ENCODE measurements at places on chromosomes 16 and 17.

DNA sequence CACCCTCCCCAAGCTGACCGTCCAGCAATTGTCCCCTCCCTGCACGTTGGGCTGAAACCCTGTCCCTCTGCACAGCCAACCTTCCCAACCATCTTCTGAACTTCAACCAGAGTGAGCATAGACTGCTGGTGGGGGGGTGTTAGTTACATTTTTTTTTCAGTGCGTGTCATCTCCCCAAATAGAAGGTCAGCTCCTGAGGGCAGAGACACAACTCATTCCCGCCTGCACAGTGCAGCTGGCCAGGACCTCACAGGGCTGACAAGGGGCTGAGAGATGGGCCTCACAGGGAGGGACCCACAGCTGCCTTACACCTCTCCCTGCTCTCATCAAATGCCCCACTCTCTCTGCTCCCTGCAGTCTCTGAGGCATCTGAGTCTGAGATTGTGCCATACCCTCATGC, 8.4 kb downstream of the SRL start:
- no peak for DNase-seq

DNA sequence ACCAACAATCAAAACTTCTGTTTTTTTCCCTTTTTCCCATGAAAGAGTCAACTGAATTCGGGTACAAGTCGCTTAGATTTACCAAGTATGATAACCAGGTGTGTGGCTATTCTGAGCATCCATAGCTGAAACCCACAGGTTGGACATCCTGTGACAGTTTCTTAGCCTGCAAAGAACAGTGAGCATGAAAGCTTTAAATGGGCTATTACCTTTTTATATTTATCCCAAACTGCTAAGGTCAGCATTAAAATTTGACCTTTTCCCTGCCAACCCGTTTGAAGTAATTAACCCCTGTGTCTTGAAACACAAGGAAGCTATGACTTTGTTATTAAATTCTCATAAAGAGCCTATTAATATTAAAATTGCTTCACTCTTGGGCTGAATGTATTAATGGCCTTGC, 1065.0 kb upstream of the RBFOX1 start:
- no peak for DNase-seq

DNA sequence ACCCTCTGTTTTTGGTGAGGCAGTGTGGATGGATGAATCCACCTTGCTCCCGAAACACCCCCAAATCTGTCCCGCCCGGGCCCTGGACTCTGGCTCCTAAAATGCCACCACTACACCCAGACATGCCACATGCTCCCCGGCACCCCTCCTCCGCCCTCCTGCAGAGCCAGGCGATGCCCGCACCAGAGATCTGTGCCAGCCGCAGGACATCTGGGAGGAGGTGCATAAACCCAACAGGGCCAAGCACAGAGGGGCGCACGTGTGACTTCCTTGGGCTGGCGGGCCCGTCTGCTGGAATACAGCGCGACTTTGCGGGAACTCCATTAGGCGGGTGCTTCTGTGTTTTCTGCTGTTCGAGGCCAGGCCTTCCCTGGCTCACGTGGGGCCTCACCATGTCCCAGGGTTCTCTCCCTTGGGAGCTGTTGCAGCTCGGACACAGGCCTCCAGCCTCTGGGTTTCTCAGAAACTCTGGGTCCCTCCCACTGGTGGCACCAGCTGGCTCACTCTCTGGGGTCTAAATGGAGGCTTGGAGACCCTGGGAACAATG, 14.1 kb upstream of the ACSF3 start:
- no peak for DNase-seq

- DNase-seq = no peak
Observed at GRCh38 chr16:69741951-69742904, 12.5 kb downstream of the NOB1 start.

- DNase-seq = no peak
Observed at GRCh38 chr17:50210240-50211225, 9.1 kb upstream of the COL1A1 start.

- no peak for DNase-seq
Observed at GRCh38 chr16:71460236-71460635, 1.8 kb downstream of the ZNF23 start.

DNA sequence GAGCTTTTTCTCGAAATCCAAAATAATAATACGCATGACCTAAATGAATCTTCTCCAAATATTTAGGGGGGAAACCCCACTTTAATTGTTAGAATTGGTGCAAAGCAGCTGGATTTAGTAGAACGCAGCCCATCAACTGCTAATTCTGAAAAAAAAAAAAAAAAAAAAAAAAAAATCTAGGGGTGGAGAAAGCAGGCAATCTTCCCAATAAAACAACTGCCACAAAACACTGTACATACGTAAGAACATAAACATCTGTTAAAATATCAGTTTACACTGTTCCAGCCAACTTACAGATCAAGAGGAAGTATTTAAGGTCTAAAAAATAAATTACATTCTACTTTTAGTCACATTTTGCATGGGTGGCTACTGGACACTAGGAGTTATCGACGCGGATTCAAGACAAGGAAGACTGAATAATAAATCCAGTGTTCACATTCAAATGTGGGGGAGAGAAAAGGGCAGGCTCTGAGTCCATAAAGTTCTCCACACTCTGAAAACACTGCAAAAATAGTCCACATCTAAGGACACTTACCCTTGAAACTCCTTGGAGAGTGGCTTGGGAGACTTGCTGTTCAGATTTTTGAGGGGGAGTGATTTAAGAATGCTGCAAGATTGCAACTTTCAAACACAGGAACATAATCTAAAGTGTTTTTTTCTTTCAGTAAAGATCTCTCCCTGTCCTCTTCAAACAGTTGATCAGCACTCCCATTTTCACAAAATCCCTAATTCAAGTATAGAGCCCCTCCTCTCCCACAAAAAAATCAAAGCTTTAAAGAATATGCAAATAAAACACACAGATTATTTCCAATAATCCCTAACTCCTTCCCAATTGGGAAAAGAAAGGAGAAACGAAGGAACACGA, 1.3 kb downstream of the APPBP2 start:
- no peak for DNase-seq

DNA sequence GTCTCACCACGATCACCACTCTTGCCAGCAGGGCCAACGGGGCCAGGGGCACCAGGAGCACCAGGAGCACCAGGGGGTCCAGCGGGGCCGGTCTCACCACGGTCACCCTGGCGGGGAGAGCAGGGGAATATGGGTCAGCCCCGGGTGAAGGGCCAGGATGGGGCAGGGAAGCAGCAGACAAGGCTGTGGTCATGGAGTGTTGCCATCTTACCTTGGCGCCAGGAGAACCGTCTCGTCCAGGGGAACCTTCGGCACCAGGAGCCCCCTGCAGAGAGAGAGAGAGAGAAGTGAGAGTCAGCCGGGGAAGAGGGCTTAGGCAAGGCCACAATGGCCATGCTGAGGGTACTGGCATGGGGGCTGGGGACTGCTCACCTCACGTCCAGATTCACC, 12.9 kb downstream of the COL1A1 start:
- DNase-seq = no peak

DNA sequence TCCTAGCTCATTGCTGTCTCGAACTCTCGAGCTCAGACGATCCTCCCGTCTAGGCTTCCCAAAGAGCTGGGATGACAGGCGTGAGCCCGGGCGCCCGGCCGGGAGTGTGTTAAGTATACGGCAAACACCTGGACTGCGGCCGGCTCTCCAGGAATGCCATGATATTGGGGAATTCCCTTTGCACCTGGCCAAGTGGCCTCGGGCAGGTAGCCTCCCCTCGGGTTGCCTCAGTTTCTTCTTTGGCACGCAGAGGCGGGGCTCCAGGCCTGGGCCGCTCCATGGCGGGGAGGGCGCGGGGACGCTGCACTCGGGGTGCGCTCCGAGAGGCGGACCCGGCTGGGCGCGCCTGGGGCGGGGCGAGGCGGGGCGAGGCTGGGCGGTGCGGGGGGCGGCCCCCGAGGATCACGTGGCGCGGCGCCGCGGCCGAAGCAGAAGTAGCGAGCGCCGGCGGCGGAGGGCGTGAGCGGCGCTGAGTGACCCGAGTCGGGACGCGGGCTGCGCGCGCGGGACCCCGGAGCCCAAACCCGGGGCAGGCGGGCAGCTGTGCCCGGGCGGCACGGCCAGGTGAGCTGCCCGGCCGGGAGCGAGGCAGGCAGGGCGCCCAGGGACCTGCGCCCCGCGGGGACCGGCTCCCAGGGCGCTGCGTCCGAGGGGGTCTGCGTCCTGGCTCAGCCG, at the start of gene PLCG2:
Gene PLCG2, plus strand, starts transcription at position 431 of the 675 bp plus-strand sequence. CDS start 6,699 bp downstream, outside the sequence.
- DNase-seq = peak; percentile 78

GRCh38 chr17:66952681-66953629, 11.6 kb upstream of the CACNG4 start:
- DNase-seq = no peak

DNA sequence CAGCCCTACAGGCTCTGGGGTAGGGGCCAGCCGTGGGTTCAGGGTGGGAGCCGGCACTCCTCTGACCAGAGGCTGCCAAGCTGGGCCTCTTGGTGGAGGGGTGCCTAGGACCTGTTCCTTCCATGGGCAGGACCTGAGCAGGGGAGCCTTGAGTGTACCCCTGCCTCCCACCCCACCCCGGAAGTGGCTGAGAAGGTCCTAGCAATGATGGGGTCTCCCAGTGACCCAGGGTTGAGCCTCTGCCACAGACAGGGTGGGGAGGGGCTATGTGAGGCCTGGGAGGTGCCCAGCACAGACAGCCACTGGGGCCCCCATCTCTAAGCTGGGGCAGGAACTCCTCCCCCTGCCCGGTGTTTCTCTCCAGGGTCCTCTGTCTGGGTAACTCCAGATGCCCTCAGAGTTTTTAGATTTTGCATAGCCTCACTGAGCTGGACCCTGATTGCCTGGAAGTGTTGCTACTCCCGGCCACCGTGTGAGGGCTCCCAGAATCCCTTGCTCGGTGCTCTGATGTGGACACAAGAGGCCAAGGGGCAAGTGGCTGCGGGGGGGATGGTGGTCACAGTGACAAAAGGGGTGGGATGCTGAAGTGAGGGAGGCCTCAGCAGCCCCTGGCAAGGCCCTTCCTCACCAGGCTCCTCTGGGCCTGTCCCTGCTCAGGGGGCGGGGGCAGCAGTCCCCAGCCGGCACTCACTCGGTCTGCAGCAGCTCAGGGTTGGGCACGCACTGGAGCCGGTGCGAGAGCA, 6.4 kb upstream of the MTSS2 start:
- no peak for DNase-seq

DNA sequence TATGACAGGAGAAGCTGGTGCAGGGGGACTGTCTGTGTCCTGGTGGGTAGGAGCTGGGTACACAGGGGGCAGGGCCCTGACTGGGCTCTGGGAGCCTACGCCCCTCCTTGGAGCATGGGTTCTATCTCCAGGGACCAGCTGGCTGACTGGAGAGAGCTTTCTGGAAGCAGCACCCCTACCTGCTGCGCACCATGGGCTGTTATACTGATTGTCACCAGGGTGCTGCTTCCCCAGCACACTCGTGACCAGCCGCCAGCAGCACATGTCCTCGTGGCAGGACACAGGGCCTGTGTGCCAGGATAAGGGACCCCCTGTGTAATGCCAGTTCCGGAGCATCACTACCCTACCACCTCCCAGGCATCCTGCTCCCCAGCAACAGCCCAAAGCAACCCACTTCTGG, 106.0 kb downstream of the AMFR start:
- DNase-seq = no peak

- DNase-seq = no peak
Observed at GRCh38 chr17:51231999-51232398, 27.9 kb downstream of the MBTD1 start.

GRCh38 chr17:81230043-81230820, 7.5 kb upstream of the CEP131 start:
- DNase-seq = no peak

DNA sequence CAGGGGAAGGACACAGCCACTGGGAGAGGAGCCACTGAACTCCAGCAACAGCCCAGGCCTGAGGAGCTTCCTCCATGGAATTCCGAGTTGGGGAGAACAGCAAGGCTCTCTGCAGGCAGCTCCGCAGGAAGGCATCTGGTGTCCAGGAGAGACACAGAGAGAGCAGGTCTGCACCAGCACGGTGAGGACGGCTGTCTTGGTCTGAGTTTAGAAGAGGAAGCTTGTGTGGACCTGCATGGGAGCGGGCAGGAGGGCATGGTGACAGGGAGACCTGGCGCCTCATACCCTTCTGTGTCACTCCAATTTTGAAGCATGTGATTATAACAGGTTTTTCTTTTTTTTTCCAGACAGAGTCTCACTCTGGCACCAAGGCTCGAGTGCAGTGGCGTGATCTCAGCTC, 6.4 kb downstream of the SLC38A10 start:
- DNase-seq = no peak

GRCh38 chr17:46854515-46854914, 3.1 kb downstream of the WNT9B start:
- DNase-seq = no peak

DNA sequence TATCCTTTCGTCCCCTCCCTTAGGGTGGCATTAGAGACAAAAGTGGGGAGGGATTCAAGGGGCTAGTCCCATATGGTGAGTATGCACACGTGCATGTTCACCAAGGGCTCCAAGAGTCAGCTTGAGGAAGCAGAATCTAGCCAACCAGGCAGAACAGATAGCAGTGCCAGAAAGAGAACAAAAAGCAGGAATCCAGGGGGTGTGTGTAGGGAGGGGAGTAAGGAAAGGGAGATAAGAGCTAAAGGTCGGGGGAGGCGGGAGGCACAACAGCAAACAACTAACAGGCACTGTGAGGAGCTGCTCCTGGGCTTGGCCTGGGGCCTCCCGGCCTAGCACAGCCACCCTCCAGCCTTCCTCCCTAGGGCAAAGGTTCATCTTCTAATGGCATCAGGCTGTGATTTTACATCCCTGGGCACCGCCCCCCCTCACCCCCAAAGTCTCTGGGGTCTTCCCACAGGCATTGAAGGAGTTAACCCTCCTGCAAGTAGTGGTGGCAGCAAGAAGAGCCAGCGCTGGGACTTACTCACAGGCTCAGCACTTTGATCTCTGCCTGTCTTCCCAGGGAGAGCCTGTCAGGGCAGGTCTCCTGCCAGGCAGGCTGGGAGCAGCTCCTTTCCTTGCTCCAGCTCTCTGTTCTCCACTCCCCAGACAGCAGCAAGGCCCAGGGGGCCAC, 12.4 kb upstream of the SUPT4H1 start:
- DNase-seq = no peak

- no peak for DNase-seq
Observed at GRCh38 chr16:11801481-11802021, 4.5 kb upstream of the ZC3H7A start.

- no peak for DNase-seq
Observed at GRCh38 chr17:4586043-4586442, 1.7 kb downstream of the SMTNL2 start.

DNA sequence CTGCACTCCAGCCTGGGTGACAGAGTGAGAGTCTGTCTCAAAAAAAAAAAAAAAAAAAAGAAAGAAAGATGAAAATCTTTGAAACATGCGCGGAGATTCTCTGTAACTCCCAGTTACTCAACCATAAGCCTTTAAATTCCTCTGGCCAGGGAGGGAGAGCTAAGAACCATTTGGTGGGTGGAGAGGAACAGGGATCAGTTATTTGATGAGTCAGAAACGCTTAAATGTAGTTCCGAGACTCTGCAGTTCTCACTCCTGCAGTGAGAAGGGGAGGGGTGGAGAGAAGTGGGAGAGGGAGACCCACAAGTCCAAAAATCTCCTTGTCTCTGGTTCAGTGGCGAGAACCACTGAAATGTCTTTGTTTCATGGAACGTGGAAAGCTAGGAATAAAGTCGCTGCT, 266.7 kb downstream of the SOX9 start:
- no peak for DNase-seq

GRCh38 chr17:29066047-29066446, 23.1 kb downstream of the PIPOX start:
- no peak for DNase-seq

Data from activated CD4-positive, alpha-beta T cell treated with anti-CD3 and anti-CD28 coated beads for 48 hours (primary cell).